T-cell (primary cell): ENCODE measurements at places on chromosomes 16 and 17.

- no peak for DNase-seq
These were observed 273.4 kb downstream of the NTN1 start for GRCh38 chr17:9294661-9295210.

DNA sequence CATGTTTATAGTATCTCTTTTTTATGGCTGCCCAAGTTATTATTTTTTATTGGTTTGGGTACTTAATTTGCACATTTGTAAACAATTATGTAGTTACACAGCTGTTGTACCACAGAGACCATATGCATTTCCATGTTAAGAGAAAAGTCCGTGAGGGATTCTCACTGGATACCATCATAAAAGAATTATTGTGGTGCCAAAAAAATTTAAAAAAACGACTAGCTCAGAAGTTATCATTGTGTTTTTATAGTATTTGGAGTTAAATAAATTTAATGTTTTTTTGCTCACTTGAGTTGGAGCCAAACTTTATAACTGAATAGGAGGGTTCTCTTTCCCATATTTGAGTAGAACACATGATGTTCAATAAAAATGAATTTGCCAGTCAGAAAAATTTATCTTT is 618.7 kb downstream of the WWOX start:
- DNase-seq: no peak

- DNase-seq: no peak
These were observed 49.3 kb upstream of the ETV4 start for GRCh38 chr17:43595466-43595865.

DNA sequence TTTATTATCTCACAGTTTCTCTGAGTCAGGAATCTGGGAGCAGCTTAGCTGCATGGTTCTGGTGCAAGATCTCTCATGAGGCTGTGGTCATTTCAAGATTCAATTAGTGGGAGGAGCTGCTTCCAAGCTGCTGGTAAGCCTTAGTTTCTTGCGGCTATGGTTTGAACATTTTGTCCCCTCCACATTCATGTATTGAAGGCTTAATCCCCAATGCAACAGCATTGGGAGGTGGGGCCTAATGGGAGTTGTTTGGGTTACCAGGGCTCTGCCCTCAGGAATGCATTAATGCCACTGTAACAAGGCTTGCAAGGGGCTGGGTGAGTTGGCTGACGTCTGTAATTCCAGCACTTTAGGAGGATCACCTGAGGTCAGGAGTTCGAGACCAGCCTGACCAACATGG is 272.9 kb downstream of the UTP18 start:
- no peak for DNase-seq

DNA sequence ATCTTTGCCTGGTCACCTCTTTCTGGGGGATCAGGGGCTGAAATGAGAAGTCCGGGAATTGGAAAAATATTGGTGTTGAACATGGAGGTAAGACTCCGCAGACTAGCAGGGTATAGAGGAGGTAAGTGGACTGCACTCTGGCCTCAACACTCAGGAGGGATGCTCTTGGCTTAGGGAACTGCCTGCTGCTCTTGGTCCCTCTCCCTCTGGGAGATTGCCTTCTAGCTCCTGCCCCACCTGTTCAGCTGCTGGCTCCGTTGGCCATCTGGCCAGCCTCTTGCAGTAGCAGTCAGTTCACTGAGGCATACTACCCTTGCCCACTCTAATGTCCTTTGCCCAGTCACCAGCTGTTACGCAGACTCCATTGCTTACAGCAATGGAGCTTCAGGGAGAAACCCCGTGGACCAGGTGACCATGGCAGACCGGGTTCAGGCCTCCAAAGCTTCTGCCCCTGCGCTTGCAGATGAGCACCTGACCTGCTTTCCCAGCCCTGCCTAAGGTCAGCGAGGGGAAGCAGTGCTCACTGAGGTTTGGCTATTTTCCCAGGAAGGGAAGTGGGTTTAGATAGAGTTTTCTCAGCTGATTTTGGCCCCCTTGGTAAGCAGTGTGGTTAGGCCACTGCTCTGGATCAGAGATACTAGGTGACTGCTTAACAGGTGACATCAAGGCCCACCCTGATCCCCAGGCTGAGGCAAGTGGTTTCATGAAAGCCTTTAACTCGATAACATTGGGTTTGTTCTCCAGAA is 11.9 kb downstream of the CDK5RAP3 start:
- DNase-seq: no peak

- no peak for DNase-seq
These were observed 1460.0 kb upstream of the CDH8 start for GRCh38 chr16:63496282-63496681.

DNA sequence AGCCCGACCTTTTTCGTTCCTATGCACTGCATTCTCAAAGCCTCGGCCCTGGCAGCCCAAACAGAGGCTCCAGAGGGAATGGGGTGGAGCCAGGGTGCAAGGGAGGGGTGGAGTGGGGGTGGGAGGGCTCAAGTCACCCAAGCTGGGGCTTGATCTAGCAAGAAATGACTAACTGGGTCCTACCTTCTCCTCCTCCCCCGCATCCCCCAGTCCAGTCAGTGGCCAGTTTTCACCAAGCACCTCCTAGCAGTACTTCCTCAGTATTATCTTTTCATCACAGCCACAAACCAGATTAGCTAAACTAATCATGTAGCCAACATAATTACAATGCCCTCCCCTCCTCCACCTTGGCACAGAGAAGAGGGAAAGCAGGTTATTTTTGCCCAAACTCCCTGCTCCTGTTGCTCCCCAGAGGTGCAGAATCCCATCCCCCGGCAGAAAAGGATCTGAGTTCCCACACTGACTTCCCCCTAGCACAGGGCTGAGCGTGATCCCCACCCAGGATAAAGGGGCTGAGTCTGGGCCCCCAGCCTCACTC is 2.2 kb downstream of the JUP start:
- no peak for DNase-seq
